ENCODE measurements at places on chromosomes 1 and 21.

DNA sequence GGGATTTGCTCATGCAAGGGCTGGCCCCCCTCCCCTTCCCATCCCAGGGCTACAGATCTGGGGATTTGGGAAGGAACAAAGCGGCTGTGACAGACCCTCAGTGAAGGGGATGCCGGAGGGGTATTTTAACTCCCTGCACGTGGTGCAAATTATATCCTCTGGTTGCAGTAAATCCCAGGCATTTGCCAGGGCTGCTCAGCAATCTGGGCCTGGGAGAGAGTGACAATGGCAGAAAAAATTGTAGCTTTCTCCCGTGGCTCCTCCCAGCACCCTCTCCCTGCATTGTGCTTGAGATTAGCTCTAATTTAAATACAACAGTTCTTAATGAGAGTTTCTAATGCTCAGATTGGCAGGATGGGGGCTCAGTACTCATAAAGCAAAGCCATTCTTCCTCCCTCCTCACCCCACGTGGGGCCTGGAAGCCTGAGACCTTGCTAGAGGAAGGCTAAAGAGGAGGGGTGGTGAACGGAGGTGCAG lies 129.9 kb upstream of the CD34 start:
- no peaks in the 10 kb centered on the region for H3K36me3 ChIP-seq
- H3K4me1 ChIP-seq: peaks cover 3% of the 10 kb centered on the region
- H3K4me3 ChIP-seq: no peak overlapping the region

- no peak overlapping the region for H3K4me3 ChIP-seq
- DNase-seq: no peak
- H3K36me3 ChIP-seq: no peaks in the 10 kb centered on the region
- H3K4me1 ChIP-seq: peaks cover 13% of the 10 kb centered on the region
- peaks cover 5% of the 10 kb centered on the region for H3K27me3 ChIP-seq
Observed at GRCh38 chr1:206829875-206830274, 35.5 kb upstream of the IL20 start.

GRCh38 chr1:235417086-235417697 lies 50.0 kb downstream of the TBCE start:
- H3K27ac ChIP-seq: no peak overlapping the region
- peaks cover 8% of the 10 kb centered on the region for H3K36me3 ChIP-seq
- peaks cover 4% of the 10 kb centered on the region for H3K4me1 ChIP-seq
- peak; percentile 74 for DNase-seq
- no peak overlapping the region for H3K4me3 ChIP-seq
- H3K27me3 ChIP-seq: no peaks in the 10 kb centered on the region

GRCh38 chr1:41784531-41785274 lies 134.0 kb downstream of the HIVEP3 start:
- H3K4me3 ChIP-seq: no peak overlapping the region
- H3K27me3 ChIP-seq: no peaks in the 10 kb centered on the region
- H3K4me1 ChIP-seq: peaks cover 31% of the 10 kb centered on the region
- no peak for DNase-seq

- peaks cover 37% of the 10 kb centered on the region for H3K4me1 ChIP-seq
- no peak overlapping the region for H3K27ac ChIP-seq
- no peak for DNase-seq
- H3K36me3 ChIP-seq: no peaks in the 10 kb centered on the region
Observed at GRCh38 chr1:172185211-172185610, 235.3 kb upstream of the C1orf105 start.

GRCh38 chr21:45791562-45792418 lies 148.3 kb downstream of the PCBP3 start:
- H3K4me1 ChIP-seq: no peaks in the 10 kb centered on the region
- H3K36me3 ChIP-seq: no peaks in the 10 kb centered on the region
- DNase-seq: no peak
- H3K27ac ChIP-seq: no peak overlapping the region
- no peak overlapping the region for H3K4me3 ChIP-seq

GRCh38 chr1:181711820-181712219 lies 228.5 kb downstream of the CACNA1E start:
- no peak overlapping the region for H3K27ac ChIP-seq
- no peak for DNase-seq

DNA sequence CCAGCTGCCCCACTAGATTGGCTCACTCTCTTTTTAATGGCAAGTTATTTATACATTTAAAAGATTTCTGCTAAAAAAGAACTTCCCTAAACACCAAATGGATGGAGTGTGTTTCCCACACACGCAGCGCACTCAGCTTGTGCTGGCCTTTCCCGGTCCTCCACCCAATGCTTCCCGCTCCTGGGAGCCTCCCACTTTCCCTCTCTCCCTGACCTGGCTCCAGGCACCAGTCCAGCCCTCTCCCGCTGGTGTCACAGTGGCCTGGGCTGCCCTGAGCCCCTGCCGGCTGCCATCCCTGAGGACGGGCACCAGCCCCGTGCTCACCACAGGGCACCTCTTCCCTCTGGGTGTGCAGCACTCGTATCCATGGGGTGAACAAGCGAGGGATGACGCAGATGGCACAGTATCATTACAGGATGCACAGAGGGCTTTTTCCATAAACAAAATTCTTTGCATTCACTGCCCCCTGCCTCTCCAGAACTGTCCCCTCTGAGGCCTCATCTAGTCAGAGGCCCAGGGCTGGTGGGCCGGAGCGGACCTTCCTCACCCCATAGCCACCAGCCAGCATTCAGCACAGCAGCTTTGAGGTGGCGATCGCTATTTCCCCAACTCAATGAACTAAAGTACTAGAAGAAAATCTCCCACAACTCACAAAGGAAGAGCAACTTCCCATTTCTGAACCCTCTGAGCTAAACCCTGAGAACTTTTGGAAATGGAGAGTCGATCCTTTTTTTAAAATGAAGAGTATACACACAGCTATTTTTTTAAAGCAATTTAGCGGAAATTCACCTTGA lies 68.5 kb downstream of the SLC37A1 start:
- H3K4me1 ChIP-seq: no peaks in the 10 kb centered on the region
- H3K27me3 ChIP-seq: no peaks in the 10 kb centered on the region
- no peak overlapping the region for H3K27ac ChIP-seq
- peaks cover 6% of the 10 kb centered on the region for H3K36me3 ChIP-seq
- H3K4me3 ChIP-seq: no peak overlapping the region

DNA sequence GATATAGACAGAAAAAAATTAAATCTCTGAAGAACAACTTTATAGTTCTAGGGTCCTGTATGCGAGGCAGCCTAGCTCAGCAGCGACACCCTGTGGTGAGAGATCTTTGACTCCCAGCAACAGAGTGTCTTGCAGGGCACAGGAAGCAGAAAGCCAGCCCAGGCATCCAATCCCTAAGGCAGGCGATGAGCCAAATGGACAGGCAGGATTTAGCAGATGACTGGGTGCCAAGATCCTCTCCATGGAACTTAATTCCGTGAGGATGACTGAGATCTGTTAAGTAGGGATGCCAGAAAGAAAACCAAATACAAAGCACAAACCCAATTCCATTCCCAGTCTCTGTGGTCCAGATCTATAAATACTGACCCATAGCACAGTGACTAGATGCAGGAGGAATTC lies 38.8 kb downstream of the HLCS start:
- peaks cover 6% of the 10 kb centered on the region for H3K36me3 ChIP-seq
- H3K4me1 ChIP-seq: peaks cover 7% of the 10 kb centered on the region
- no peak overlapping the region for H3K4me3 ChIP-seq
- no peaks in the 10 kb centered on the region for H3K27me3 ChIP-seq
- peak; percentile 84 for DNase-seq

- peak; percentile 28 for DNase-seq
- H3K27me3 ChIP-seq: no peaks in the 10 kb centered on the region
- no peak overlapping the region for H3K27ac ChIP-seq
Observed at GRCh38 chr1:12601700-12602658, 16.0 kb downstream of the DHRS3 start.

DNA sequence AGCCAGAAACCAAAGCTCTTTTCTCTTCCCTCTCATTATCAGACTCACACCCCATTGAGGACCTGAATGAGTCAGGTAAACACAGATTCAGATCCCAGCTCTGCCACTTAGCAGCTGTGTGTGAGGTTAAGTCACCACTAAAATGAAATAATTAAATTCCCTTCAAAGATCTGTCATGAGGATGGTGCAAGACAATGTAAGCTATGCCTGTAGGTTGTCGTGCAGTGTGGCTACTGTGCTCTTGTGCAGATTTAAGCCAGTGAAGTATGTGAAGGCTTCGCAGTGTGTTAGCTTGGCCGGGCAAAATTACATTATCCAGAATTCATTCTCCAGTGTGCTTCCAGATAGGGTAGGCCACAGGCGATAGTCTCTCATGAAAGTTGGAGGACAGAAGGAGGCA lies 13.6 kb downstream of the UBL4B start:
- no peak overlapping the region for H3K27ac ChIP-seq
- peaks cover 27% of the 10 kb centered on the region for H3K27me3 ChIP-seq
- H3K4me1 ChIP-seq: no peaks in the 10 kb centered on the region

GRCh38 chr1:921011-921837 lies 2.5 kb upstream of the SAMD11 start:
- no peaks in the 10 kb centered on the region for H3K36me3 ChIP-seq
- no peak overlapping the region for H3K4me3 ChIP-seq
- peaks cover 15% of the 10 kb centered on the region for H3K4me1 ChIP-seq
- no peak overlapping the region for H3K27ac ChIP-seq

- H3K27ac ChIP-seq: no peak overlapping the region
- DNase-seq: no peak
- H3K4me1 ChIP-seq: peaks cover 5% of the 10 kb centered on the region
- H3K27me3 ChIP-seq: no peaks in the 10 kb centered on the region
Observed at GRCh38 chr1:3774276-3774945, 1.9 kb downstream of the SMIM1 start.
